ENCODE measurements at places on chromosomes 2 and 18. TPM values are rescaled to one million over a fixed set of nuclear protein-coding genes. Genes with fewer than 3 reads are reported as not detected.

The CCDC121 gene
- total RNA-seq = 3.4 TPM

The TEX44 gene
- total RNA-seq = not detected

The CDH7 gene
- not detected for total RNA-seq

The WIPF1 gene
- 20.1 TPM for total RNA-seq

The RBM43 gene
- 6.8 TPM for total RNA-seq

The M1AP gene
- 0.25 TPM for total RNA-seq

The RSAD2 gene
- not detected for total RNA-seq

DNA sequence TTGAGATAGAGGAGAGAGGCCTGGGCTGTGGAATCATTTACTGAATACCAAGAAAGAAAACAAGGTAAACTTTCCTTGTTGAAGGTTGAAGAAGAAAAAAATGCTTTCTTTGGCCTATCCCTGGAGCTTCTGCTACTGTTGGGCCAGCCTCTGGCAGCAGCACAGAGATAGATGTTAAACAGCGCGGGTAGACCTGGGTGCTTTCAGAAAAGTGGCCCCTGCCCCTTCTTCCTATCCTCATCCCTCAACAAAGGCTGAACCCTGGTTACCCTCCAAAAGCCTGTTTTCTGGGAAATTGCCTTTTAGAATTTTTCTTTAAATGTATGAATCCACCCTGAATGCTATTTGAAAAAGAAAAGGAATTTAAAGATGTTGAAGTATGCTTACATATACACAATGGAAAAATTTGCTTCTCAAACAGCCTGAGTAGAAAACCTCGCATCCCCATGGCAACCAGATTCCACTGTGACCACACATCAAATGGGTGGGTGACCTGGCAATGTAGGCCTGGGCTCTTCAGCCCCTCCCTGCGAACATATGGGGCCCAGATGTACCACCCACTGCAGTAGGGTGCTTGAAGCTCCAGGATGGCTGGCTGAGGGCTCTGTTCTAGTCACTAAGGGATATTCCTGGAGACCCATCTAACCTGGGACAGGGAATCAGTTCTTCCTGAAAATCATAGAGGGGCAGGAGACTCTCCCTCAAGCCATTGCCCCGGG is 23.4 kb upstream of the CHRNA1 start:
- no peaks in the 10 kb centered on the region for H3K27me3 ChIP-seq
- peaks cover 43% of the 10 kb centered on the region for H3K4me1 ChIP-seq
- H3K36me3 ChIP-seq = no peaks in the 10 kb centered on the region
- H3K27ac ChIP-seq = peak overlapping the region; percentile 98
- peak overlapping the region; percentile 11 for H3K4me3 ChIP-seq

DNA sequence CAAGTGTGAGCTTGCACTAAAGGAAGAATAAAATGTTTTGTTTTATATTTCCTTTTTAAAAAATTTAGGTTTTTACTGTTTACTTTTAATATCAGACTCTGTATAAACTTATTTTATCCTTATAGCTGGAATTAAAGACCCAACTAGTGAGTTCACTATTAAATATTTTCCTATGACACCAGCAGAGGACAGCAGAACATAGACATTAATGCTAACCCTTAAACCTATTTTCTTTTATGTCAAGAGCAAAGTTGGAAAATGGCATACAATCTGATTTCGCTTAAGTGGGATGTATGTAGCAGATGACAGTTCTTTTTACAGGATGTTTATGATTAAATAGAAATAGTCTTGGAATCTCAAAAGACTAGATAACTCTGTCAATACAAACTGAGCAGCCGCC is 188.2 kb upstream of the XIRP2 start:
- no peak overlapping the region for H3K4me3 ChIP-seq
- no peaks in the 10 kb centered on the region for H3K4me1 ChIP-seq
- H3K27me3 ChIP-seq = no peaks in the 10 kb centered on the region
- peak; percentile 2 for DNase-seq
- H3K27ac ChIP-seq = no peak overlapping the region
- H3K36me3 ChIP-seq = no peaks in the 10 kb centered on the region
